Hematopoietic multipotent progenitor cell treated with erythropoietin and hydrocortisone succinate and interleukin-3 and kit ligand, for 15 days (in vitro differentiated cells): ENCODE measurements at places on chromosomes 5 and 9.

- no peak for DNase-seq
Observed at GRCh38 chr5:80103371-80103770, 68.2 kb downstream of the THBS4 start.

DNA sequence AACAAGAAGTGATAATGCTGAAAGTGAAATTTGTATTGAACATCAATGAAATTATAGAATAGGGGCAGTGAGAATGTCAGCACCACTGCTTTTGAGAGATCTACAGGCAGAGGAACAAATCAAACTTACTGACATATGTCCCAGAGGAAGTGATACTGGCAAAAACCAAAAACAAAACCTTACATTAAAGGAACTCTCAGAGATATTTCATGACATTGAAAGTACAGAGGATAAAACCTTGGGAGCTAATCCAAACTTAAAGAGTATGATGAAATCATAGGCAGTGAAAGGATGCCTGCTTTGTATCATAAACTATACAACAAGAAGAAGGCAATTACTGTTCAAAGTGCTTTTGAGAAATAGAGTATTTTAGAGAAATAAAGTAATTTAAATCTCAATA, 90.4 kb upstream of the SV2C start:
- DNase-seq, result no peak

DNA sequence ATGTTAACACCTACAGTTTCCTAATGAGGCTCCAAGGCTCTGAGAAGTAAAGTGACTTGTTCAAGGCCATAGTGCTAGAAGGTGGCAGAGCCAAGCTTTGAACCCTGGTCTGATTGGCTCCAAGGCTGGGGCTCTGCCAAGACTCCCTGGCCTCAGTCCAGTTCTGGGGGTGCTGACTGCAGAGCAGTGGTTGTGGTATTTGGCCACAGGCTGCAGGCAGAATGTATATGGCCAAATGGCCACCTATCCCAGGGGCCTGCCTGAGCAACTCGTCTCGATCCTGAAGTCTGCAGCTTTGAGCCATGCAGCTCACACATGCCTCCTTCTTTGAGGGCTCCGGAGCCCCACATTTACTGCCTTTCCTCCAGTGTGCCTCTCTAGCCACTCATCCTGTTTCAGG, 9.7 kb upstream of the NEK6 start:
- no peak for DNase-seq

GRCh38 chr5:11377896-11378295, 526.4 kb downstream of the CTNND2 start:
- DNase-seq, result no peak

DNA sequence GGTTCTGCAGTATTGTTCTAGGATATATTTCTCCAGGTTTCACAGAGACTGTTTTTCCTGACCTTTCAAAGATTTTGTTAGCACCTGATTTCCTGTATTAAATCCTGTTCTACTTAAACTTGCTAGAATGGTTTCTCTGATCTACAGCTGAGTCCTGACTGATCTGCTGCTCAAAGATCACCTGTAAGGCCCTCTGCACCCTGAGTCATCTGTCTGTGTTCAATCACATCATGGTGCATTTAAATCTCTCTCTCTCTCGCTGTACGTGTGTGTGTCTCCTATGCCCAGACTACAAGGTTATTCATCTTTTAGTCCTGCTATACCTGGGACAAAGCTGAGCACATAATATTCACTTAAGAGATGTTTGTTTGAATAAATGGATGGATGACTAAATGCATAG, 13.3 kb upstream of the C5orf63 start:
- DNase-seq, result no peak

GRCh38 chr5:107437986-107438510, 232.7 kb downstream of the EFNA5 start:
- no peak for DNase-seq

- no peak for DNase-seq
Observed at GRCh38 chr9:35027860-35028259, 38.3 kb downstream of the DNAJB5 start.

- no peak for DNase-seq
Observed at GRCh38 chr5:41508696-41509398, 1.6 kb downstream of the PLCXD3 start.

DNA sequence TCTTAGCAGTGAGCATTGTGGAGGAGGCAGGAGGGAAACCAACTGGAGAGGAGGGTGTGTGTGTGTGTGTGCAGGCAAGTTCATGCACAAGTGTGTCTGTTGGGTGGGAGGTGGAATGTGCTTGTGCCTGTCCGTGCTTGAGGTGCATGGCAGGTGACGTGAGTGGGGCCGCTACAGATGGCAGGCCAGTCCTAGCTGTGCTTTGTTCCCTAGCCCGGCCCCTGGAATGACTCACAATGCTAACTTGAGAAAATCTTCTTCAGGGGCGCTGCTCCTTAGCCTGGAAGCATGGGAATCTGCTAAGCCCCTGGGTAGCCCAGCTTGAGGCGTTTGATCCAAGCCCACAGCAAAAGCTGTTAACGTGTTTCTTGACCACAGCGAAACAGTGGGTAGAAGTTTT, 25.0 kb upstream of the DMRT2 start:
- DNase-seq, result no peak

GRCh38 chr9:14868772-14869583, 41.2 kb downstream of the FREM1 start:
- no peak for DNase-seq

DNA sequence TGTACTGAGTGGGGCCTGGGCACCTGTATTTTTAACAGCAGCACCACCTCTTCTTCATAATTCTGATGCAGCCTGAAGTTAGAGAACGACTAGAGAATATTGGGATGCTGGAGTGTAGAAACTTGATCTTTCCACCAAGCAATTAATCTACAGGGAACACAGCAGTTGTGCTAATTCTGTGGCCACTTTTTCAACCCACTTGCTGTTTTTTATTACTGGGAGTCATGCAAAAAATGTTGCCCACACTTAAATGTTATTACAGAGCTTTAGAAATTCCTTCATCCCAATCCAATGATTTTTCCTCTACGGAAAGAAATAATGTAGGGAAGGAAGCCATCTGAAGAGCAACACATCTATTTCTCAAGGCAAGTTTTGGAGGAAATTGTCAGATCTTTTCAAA, 190.9 kb upstream of the TUT7 start:
- no peak for DNase-seq

DNA sequence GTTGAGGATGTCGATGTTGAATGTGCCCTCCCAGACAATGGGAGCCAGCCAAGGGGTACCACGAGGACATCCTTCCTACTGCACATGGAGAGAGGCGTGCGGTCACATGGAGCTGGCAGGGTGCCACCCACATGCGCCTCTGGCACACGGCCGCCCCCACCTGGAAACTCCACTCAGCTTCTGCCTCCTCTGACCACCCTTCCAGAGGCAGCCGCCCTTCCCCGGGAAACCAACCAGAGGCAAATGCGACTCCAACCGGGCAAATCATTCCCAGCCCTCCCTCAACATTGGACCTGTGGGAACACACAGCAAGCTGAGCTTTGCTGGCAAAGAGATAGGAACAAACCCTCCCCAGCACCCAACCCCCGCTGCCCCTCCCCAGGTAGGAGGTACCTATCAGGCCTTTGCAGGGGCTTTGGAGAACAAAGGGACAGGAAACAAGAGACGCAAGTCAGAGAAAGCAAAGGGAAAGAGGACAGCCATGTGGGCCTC, 17.5 kb downstream of the ABO start:
- DNase-seq, result no peak

- no peak for DNase-seq
Observed at GRCh38 chr9:115115117-115115880, 2.7 kb downstream of the TNC start.

DNA sequence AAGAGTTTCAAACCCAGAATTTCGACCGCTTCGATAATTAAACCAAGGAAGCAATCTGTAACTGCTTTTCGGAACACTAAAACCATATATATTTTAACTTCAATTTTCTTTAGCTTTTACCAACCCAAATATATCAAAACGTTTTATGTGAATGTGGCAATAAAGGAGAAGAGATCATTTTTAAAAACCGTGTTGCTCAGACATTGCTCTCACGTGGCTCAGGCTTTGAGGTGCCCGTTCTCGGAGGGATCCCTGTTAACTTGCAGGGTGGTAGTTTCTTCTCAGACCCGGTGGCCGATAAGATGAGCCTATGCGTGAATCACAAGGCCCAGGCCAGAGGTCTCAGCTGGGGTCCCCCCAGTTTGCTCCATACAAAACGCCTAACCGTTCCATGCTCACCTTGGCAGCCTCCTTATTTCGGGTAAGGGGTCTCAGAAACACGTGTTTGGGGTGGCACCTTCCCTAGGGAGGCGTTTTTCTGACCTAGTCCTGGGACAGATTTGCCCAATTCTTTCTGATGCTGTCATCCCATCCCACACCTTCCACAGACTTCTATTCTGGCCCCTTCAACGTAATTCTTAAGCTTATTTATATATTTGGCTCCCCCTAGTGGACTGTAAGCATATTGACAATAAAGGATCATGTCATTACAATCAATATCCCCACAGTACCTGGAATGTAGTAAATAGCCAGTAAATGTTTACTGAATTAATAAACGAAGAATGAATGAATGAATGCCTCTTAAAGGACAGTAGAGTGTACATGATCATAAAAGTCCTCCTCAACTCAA, 48.1 kb downstream of the THBS4 start:
- peak; percentile 84 for DNase-seq

- DNase-seq, result no peak
Observed at GRCh38 chr5:10235350-10235749, 14.3 kb downstream of the ATPSCKMT start.

DNA sequence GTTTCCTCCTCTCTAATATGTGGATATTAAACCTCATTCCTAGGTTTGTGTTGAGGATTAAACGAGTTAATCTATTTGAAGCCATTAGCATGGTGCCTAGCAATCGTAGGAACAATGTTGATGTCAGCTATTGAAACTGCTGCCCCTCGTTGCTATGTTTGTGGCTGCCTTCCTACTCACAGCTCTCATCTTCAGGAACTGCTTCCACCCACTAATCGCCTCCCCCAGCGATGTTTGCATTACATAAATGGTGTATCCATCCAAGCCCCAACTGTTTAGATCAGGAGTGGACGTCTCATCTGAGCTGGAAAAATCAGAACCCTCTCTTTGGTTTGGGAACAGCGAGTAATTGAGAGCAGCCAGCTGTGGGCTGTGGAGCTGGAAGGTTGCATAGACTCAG, 416.6 kb downstream of the ARHGEF28 start:
- no peak for DNase-seq

- no peak for DNase-seq
Observed at GRCh38 chr5:95422838-95423237, 31.7 kb downstream of the FAM81B start.

- DNase-seq, result no peak
Observed at GRCh38 chr5:6041977-6042550, 336.3 kb downstream of the MED10 start.

DNA sequence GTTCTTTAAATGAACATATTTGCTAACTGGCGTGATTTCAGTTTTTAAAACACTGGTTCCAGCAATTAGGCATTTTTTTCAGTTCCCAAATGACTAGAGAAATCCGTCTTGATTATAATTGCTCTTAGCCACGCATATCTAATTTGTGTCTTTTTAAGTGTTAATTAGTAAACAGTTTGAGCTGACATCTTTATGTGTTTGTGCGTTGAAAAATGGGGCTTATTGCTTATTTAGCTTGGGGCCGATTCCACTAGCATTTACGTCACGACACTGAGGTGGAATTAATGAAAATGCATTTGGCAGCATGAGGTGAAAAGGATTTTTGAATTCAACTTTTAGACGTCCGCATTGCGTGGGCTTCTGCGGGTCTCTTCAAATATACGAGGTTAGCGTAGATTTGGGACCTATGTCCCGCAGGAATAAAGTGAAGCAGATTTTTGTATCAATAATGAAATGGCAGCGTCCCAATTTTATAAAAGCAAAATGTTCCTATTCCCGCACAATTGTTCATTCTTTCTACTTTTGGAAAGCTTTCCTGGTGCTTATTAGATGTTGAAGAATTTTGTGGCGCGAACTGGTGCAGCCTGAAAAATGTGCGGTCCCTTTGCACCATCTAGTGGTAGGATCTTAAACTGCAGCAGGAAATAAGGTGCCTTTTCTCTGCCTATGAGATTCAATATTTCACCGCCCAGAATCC, 122.7 kb upstream of the LMX1B start:
- peak; percentile 52 for DNase-seq

DNA sequence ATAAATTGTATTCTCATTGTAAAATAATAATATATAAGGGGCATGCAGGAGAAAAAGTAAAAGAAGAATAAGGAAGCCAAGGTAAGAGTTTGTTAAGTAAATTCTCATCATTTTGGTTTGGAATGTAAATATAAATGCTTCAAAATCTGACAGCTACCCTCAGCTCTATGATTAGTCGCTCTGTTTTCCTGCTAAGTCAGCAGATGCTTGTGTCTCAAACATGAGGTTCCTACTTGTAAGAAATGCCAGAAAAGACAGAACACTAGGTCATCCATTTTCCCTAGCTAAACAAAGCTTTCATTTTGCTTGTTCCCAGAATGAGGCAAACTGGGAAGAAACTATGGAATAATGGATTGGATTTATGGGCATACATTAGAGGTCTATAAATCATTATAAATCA, 293.1 kb downstream of the DMRTA1 start:
- no peak for DNase-seq

GRCh38 chr9:93451849-93452709, 594 bp downstream of the FAM120A start:
- peak; percentile 39 for DNase-seq

- no peak for DNase-seq
Observed at GRCh38 chr9:105930011-105930627, 235.8 kb downstream of the TMEM38B start.

- no peak for DNase-seq
Observed at GRCh38 chr5:10756549-10756948, 4.5 kb downstream of the DAP start.

DNA sequence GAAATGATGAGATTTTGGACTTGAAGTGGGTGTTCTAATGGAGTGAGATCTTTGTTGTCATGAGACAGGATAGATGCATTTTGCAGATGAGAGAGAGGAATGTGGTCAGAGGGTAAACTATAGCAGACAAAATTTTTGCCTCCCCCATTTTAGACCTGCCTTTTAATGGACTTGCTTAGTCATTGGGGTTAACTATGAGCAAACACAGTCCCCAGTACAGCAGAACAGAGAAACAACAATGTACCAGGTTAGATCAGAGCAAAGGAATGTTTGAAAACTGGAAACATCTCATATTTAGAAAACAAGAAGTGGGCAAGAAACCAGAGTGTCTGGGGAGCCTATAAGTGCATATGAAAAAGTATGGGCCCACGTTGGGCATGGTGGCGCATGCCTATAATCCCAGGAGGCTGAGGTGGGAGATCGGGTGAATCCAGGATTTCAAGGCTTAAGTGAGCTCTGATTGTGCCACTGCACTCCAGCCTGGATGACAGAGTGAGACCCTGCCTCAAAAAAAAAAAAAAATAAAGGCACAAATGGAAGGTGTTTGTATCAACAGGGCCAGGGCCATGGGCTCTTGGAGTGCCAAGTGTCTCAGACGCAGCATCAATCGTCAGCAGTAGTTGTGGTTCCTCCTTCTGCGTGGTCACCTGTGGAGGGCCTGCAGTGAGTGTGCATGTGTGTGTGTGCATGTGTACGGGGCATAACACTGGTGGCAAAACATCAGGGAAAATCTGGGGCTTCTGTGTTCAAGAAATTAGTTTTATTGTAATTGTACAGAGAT, 214.4 kb upstream of the S1PR3 start:
- no peak for DNase-seq
